ENCODE measurements at places on chromosomes 16 and 17.

DNA sequence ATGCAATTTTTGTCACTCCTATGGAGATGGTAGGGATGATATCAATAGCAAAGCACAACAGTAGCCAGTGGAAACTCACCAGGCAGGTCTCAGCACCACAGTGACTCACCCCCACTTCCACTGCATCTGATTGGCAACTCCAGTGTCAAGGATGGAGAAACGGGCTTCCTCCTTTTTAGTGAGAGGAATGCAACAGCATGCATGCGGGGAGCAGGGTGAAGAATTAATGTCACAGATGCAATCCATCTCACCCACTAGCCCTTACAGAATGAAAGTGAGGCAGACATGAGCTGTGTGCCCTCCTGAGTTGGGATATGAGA lies 467.0 kb upstream of the C16orf82 start:
- no peak for DNase-seq

- DNase-seq = no peak
Measured at GRCh38 chr17:60959696-60960095, 282.0 kb downstream of the BCAS3 start.

DNA sequence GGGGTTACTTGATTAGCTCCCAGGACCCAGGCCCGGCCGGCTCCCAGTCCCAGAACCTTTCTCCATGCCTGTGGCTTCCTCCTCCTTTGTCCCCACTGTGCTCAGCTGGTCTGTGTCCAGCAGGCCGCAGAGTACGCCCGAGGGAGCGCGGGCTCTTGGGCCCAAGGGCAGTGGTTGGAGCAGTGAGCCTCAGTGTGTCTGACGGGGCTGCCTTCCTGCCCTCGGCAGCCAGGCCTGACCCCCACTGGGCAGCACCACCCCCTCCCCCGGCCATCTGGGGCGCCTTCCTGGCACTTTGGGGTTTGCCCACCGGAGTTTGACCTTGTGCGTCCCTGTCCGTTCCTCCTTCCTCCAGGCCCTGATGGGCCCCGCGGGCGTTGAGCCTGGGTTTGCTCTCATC lies 62.4 kb upstream of the PVALEF start:
- no peak for DNase-seq

- DNase-seq = no peak
Measured at GRCh38 chr16:86614699-86615098, 36.4 kb downstream of the FOXL1 start.

DNA sequence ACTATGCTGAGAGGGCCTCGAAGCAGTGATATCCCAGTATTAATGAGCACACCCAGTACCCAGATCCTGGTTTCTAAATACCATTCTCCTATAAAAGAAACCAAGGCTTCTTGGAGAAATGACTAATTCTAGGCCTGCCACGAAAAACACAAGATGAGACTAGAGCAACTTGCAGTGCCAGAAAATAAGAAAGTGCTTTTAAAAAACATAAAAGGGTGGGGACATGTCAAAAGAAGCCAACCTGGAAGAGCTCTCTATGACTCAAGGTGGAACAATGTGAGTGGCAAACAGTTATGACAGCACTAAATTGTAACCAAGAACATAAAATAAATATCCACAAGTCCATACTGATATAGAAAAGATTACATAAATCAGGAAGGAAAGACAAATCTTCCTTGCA lies 153.2 kb upstream of the KCNJ18 start:
- no peak for DNase-seq

GRCh38 chr16:85845266-85845665 lies 45.8 kb downstream of the COX4I1 start:
- no peak for DNase-seq

- no peak for DNase-seq
Measured at GRCh38 chr16:17351441-17352035, 119.2 kb downstream of the XYLT1 start.

DNA sequence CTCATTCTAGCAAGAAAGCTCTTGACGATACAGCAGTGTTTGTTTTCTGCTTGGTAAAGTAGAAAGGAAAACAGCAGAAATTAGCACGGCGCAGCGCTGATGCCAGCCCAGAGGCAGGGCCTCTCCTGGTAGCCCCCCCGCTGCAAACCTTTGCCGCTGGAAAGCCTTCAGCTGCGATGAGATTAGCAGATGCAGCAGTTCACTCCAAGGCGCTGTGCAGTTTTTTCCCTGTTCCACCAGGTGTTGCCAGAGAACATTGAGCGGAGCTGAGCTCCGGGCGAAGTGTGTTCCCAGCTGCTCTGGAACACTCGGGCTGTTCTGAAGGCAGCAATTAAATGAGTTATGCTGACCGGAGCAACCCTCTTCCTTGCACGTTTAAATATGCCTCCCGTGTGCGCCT lies 72.5 kb downstream of the RBFOX1 start:
- DNase-seq = no peak

DNA sequence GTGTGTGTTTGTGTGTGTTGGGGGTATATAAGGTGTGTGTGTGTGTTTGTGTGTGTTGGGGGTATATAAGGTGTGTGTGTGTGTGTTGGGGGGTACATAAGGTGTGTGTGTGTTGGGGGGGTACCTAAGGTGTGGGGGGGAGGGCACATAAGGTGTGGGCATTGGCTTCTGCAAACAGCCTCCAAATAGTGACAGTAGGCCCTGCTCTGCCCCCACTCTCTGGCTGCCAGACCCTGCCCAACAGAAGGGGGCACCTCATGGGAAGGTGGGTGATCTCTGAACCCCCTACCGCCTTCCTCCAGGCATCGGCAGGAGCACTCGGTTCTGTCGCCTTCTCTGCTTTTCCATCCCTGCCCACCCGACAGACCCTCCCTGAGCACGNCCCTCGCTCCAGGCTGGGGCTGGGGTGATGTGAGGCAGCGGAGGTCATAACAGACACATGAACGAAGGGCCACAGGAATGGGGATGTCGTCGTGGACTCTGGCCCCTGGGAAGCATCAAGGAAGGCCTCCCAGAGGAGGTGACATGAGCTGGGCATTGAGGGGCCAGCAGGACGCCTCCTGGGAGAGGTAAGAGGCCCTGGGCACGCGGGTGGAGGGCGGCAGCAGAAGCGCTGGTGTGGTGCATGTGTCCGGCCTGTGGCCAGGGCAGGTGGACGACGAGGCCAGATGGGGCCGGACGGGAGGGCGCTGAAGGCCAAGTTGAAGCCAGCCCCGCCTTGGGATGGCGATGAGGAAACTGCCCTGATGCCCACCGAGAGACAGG lies 136.6 kb upstream of the RPH3AL start:
- DNase-seq = no peak

GRCh38 chr16:71499775-71500364 lies 10.7 kb upstream of the ZNF19 start:
- DNase-seq = peak; percentile 19
